GM12864 (cell line): ENCODE measurements at places on chromosomes 11 and 22.

- peak; percentile 16 for DNase-seq
Observed at GRCh38 chr11:120235024-120235628, 4.8 kb upstream of the POU2F3 start.

GRCh38 chr11:60844870-60845221, 2.9 kb downstream of the CCDC86 start:
- DNase-seq: no peak

- DNase-seq: no peak
Observed at GRCh38 chr11:62980133-62980760, 4.5 kb downstream of the SLC22A6 start.

DNA sequence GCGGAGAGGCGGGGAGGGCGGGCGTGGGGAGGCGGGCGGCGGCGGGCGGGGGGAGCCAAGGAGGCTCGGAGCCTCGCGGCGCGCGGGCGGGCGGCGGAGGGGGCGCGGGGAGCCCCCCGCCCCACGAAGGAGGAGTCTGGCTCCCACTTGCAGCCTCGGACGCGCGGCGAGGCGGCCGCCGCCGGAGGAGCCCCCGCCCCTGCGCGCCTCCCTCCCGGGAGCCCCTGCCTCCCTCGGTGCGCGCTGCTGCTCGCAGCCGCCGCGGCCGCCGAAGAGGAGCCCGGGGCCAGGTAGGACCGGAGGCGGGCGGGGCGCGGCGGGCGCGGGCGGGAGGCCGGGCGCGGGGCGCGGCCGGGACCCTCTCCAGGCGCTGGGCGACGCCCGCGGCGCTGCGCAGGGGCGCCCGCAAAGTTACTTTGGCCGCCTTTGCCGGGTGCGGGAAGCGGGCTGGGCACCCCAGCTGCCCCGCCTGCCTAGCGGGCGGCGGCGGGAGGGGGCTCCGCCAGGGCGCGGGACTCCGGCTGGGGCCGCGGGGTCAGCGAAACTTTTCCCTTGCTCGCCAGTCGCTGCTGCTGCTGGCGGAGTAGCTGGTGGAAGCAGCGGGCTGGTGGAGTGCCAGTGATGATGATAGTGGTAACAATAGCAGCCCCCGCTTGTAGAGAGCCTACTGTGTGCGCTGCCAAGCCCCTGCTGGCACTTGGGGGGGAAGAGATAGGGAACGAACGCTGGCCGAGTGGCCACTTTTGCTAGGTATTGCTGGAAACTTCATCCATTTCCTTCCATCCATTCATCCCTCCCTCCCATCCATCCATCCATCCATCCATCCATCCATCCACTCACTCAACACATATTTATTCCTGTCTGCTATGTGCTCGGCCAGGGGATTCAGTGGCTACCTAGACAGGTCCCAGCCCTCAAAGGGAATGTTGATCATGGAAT, at the start of gene MPPED1:
Gene MPPED1, plus strand, starts transcription at position 146 of the 939 bp plus-strand sequence. CDS start 12,972 bp downstream, outside the sequence.
- no peak for DNase-seq

DNA sequence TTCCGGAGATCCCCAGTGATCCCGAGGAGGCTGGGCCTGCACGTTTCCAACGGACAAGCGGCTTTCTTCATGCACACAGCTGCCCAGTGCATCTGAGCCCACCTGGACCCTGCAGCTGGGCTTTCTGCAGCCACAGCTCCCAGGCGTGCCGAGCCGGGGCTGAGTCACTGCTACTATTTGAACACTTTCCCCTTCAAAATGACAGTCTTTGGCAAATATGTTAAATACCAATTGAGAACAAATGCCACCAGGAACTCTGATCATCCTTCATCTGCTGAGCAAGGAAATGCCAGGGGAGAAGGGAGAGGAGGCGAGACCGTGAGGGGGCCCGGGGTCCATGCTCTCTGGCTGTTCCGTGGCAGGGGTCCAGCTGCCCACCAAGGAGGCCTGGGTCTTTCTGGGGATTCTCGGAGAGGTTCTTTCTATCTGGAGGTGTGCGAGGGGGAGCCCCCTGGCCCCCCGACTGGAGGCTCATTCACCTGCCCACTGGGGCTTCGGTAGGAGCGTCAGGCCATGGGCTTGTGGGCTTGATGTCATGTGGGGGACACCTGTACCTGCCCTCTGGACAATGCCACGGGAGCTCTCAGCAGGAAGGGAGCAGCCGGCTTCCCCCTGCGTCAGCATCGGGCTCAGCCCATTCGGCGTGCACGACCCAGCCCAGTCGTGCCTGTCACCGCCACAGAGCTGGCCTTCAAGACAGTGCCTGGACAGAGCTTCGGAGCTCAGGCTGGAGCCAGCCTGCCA, 159.6 kb downstream of the CTTN start:
- no peak for DNase-seq

DNA sequence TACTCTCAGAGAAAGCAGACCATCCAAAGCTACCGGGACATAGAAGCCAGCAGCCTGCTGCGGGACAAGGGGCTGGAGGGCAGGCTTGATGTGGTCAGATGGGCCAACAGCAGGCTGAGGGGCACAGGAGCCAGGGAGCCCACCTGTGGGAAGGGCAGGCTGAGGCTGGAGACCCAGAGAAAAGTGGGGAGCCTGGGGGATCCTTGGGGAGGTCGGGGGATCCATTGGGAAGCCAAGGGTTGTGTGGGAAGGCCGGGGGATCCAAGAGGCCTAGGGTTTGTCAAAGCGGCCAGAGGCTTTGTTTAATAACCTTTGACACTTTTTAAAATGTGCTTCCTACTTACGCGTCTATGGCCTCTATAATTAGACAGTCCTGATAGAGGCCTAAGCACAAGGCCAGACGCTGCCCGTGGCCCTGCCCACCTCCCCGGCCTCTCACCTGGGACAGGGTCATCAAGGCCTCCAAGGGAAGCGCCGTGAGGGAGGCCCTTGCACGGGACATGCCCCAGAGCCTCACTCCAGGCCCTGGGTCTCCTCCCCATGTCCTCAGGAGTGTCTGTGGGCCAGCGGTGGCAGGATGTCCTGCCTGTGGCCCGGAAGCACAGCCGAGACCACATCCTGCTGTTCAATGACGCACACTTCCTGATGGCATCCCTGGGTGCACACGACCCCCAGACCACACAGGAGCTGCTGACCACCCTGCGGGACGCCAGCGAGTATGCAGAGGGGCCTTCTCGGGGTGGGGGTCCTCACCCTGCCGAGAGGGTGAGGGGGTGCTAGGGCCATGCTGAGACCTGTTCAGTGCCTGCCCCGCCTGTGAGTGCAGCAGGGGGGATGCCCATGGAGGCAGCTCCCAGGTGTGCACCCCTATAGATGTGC, 8.6 kb upstream of the GTSE1 start:
- peak; percentile 55 for DNase-seq
